ENCODE measurements at places on chromosomes 1 and 21.
A peak's percentile ranks its signal among the peaks of the same experiment; 100 is the strongest.

DNA sequence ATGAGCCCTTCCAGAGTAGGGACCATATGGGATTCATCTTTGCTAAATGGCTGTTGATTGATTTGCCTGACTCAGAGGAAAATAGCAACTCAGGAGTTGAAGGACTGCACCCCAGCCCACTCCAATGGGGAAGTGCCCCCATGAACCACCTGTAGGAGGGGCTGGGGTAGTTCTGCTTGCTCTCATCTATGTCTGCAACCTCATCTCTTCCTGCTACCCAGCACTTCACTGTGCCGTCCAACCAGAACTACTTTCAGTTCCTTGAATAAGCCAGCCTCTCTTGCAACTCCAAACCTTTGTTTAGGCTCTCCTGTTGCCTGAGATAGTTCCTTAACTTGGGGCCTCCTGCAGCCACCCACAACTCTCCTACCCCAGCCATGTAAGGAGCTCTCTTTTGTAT lies 26.6 kb downstream of the BEND5 start:
- no peak for DNase-seq

- DNase-seq: no peak
These were observed 9.7 kb upstream of the CGN start for GRCh38 chr1:151501474-151501873.

- DNase-seq: peak; percentile 86
These were observed 24.3 kb downstream of the AHCTF1 start for GRCh38 chr1:246907472-246907871.

- DNase-seq: no peak
These were observed 5.4 kb upstream of the TNFRSF4 start for GRCh38 chr1:1219341-1219740.

DNA sequence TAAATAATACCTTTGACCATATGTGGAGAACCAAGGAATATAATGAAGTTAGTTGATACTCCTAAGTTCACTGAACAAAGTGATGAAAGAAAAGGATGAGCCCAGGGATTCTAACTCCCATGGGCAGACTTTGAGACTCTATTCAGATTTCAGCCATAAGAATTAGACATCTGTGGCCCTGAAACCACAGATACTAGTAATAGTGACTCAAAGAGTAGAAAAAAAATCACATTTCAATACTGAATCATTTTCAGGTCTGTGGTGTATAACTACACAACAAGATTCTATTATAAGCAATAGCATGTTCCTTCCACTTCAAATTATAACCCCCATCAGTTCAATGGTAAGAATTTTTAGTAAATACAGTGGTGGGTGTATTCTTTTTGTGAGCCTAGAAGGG lies 16.4 kb upstream of the F13B start:
- DNase-seq: peak; percentile 9

DNA sequence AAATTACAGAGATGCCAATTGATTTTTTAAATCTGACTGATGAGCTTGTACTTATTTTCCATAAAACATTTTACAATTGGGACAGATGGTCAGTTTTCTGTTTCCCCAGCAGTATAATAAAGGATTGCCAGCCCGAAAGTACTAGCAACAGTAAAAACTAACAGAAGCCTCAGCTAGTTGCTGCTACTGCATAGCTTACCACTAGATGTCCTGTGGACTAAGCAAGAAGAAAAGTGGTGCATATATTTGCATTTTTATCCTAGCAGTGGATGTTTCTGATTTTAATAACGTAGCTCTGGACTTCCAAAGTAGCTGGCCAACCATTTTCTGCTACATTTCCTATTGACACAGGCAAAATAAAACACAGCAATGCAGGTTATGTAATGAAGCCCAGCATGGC lies 241.5 kb downstream of the BARHL2 start:
- no peak for DNase-seq

DNA sequence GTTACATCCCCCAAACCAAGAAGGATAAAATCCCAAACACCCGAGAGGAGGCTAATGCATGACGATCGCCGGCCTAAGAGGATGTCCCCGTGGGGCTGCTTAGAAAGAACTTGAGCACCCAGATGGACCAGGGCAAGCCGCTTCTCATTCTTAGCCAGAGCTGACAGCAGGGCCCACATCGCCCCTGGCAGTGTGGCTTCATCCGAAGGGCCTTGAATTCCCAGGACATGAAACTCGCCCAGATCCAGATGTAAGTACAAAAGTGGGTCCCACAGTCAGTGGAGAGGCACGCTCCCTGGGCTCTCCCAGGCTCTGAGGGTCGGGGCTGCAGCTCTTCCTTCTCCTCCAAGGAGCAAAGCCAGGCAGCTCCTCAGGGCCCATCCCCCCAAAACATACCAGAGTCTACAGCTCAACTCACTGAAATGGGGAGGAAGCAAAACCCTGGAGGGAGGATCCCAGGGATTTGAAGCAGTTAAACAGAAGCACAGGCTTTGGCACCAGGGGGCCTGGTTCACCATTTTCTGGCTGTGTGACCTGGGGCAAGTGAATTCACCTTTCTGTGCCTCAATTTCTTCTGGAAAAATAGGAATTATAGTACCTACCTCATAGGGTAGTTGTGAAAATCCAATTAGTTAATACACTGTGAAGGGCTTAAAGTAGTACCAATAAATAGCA lies 85.6 kb downstream of the MAN1C1 start:
- DNase-seq: no peak

DNA sequence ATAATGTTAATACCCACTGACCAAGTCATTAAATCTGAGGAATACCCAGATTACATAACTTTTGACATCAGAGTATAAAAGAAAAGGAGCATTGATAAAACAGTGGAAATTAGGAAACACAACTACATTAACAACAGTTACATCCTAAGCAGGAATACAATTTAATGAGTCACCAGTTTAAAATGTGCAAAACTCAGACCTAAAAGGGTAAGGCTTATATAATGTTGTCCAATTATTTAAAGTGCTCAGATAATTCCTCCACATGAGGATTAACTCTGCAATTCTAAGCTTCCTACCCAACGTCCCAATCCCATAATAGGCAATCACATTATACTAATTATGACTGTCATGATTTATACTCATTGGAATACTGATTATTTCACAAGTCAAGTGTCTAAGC lies 50.5 kb downstream of the ABL2 start:
- peak; percentile 79 for DNase-seq
